ENCODE measurements at places on chromosomes 1 and 21.

DNA sequence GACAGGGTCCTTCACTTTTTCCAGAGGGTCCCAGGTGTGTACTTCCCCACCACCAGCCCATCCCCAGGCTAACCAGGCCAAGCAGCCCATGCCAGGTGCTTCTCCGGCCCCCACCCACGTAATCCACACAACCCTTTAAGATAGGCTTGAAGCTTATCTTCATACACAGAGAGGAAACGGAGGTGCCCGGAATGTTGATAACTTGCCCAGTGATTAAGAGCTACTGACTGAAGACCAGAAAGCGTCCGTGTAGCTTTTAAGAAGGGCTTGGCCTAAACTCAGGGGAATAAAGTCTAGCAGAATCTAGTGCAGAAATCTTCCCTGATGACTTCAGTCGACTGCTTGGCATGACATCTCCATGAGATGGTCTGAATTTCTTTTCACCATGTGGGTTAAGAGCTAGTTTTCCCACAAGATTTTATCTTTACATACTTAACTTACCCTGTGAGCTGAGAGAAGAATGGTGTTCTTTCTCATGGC, 138.7 kb downstream of the GALNT2 start:
- DNase-seq = no peak

DNA sequence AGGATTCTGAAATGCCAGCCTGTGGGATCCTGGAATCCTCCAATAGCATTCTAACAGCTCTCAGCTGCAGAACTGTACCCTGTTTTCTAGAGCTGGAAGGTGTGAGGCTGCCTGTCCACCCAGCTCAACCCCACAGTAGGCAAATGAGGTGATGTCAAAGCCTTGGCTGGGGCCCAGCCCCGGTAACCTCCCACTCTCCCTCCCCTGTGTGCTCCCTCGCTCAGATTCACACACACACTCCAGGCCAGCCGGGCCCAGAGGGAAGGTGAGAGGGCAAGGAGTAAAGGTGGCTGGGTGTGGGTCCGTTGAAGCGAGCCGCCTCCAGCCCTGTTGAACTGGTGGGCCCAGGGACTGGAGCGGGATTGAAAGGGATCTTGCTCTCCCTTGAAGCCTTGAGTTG, at the start of gene BSND:
BSND (plus strand) TSS at position 257 of the 400 bp plus-strand sequence. CDS start 254 bp downstream, outside the sequence.
- no peak for DNase-seq

GRCh38 chr1:89910780-89911179, 84.1 kb upstream of the ZNF326 start:
- DNase-seq = peak; percentile 50

DNA sequence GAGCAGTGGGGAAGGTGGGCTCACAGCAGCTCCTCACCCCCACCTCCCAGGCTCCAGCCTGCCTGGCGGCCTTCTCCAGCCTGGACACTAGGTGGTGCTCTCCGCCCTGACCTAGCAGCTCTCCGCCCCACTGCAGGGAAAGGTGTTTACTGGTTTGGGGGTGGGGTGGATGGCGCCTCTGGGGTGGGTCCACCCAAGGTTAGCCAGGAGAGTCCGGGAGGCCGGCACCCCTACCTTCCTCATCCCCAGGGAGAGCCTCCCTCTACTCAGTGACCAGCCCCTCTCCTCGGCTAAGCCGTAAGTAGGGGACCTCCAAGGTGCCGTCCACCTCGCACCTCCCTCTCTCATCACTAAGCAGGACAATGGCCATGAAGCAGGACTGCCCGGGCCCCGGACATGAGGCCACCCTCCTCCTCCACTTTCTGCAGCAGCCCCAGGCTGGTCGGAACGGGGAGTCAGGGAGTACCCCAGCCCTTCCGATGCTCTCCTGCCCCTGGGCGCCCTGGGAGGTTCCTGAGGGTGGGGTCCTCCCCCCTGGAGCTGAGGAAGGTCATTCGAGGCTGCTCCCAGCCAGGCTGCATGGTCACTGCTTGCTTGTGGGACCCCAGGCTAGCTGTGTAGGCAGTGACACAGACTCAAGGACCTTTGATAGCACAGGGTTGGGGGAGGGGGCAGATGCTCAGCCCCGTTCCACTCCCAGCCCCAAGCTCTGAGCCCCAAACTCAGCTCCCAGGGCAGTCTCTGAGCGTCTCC, 101.4 kb upstream of the VAMP3 start:
- no peak for DNase-seq

DNA sequence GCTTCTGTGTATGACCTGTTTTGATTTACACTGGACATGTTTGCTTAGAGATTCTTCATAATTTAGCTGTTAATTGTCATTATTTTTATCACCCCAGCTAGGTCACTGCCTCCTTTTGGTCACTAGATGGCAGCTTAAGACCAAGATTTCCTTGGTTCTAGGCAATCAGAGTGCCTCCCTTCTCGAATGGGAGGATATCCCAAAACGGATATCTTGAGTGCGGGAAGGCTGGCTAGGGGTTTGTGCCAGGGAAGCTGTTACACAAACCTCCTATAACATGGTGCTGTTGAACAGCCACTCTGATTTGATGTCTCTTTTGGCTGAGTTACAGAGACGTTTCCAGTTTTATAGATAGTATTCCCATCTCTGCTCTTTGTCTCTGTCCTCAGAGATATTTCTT, 283.5 kb downstream of the S1PR1 start:
- DNase-seq = peak; percentile 3

GRCh38 chr1:101200513-101200912, 36.3 kb upstream of the S1PR1 start:
- DNase-seq = peak; percentile 46

GRCh38 chr1:98047171-98047570, 126.3 kb upstream of the DPYD start:
- DNase-seq = no peak

GRCh38 chr1:206864939-206865671, at the start of gene IL20:
TSS of gene IL20 (plus strand) at chr1:206865623. CDS start at chr1:206865853, 230 bp downstream.
- DNase-seq = peak; percentile 69

DNA sequence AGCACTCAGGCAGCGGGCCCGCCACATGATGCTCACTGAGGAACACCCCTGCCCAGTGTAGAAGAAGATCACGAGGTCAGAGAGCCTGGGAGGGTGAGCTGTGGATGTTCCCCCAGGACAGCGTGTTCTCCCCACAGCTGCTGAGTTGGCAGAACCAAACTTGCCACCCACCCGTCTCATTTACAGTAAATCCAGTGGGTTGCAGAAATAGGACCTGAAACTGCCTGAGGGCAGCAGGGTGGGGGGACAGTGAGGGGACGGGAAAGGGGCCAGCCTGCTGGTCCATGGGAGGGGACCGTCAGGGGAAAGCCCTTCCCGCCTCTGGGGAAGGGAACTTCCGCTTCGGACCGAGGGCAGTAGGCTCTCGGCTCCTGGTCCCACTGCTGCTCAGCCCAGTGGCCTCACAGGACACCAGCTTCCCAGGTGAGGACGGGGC, at the start of gene C1QB:
C1QB (plus strand) TSS at position 356 of the 436 bp plus-strand sequence. CDS start 6,227 bp downstream, outside the sequence.
- DNase-seq = no peak

GRCh38 chr1:205319081-205320018, 2.2 kb downstream of the NUAK2 start:
- DNase-seq = peak; percentile 43

DNA sequence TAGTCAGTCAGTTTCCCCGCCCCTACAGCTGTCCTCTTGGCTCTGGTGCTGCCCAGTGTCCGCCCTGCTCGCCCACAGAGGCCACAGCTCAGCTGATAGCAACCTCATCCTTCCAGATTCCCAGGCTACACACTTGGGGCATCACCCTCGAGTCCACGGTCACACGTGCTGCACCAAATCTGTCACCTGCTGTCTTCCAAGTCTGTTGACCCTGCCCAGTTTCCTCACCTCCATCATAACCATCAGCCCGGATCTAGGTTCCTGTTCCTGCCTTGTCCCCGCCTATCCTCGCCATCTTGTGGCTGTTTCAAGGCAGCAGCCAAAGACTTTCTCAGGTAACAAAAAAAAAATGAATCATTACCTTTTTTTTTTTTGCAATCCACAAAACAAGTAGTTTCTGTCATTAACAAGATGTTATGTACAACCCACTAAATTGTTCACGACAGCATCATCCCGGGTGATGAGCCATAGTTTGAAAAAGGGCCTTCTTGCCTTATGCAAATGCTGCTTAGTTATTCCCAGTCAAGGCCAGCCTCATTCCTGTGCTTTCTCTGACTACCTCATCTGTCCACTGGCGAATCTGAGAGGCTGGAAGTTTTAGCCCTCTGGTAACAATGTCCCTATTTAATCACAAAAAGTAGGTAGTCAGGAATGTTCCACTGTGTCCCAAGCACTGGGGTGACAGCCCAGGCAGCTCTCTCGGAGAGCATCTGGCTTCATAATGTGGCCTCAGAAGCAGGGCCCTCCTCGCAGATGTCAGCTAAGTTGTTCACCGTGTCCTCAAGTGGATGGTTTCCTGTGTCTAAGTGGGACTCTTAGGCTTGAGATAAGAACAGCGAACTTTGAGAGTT, 4.9 kb upstream of the MIIP start:
- no peak for DNase-seq

DNA sequence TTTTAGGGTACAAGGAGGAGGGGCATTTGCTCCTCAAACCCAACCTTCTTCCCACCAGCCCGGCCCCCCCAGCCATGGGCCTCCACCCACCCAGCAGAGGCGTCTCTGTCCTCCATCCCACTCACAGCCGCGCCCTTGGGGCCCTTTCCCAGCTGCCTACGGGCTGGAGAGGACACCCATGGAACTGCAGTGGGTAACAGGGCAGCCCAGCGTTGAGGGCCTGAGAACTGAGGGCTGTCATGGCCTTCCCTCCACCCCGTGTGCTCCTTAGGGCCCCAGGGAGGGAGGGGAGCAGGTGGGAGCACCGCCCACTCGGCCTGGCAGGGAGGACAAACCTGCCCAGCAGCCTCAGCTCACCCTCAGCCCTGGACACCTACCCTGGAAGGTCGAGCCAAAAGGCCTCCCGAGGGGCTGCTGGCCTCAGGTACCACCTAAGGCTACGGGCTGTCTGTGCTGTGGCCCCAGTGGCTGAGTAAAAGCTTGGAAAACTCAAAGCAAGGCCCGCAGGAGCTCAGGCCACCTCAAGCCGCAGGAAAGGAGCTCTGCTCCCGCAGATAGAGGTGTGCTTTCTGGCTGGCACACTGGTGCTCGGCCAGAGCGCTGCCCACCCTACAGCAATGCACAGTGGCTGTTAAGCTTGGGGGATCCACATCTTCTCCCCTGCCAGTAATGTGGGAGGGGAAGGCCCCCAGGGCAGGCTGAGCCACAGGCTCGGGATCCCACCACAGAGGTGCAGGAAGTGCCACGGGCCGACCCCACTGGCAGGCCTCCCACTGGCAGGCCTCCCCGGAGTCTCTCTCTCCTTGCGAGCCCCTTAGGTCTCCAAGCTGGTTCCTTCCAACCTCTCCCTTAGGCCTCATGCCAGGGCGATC, 2.2 kb upstream of the ARHGEF16 start:
- DNase-seq = no peak

GRCh38 chr1:97562081-97562480, 358.8 kb downstream of the DPYD start:
- peak; percentile 25 for DNase-seq

DNA sequence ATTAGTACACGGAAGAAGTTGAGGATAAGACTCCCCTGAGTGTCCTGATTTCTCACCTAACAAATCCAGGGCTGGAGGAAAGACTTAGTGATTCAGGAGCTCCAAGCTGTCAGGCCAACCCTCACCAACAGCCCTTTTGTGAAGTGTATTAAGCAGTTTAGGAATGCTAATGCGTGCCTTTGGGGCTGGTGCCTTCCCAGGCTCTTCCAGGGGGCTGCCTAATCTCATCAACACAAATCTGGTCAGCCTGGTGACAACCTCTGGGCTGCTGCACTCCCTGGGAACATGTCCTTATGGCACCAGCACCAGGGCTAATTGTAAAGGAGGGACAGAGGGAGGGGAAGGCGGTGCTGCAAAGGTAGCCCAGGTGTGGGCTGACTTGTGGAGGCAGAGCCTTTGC, 15.5 kb downstream of the CSMD2 start:
- no peak for DNase-seq

- no peak for DNase-seq
Observed at GRCh38 chr1:20596106-20596505, 7.2 kb downstream of the CDA start.

DNA sequence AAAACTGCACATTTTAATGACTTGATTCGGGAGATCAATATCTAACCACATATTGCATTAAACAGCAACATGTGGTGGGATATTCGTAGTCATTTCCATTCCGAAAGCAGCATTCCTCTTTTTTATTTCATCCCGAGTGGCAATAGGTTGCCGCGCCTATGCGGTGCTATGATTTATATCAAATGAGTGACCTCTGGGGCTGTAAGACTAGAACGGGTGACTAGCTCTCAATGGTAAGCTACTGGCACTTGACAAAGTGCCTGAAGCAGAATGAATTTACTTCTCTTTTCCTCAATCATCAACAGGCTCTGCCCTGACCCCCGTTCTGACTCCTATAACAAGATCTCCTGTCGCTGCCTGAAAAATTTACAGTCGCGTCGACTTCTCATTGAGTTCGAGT, 162.3 kb downstream of the ZNF281 start:
- DNase-seq = no peak

DNA sequence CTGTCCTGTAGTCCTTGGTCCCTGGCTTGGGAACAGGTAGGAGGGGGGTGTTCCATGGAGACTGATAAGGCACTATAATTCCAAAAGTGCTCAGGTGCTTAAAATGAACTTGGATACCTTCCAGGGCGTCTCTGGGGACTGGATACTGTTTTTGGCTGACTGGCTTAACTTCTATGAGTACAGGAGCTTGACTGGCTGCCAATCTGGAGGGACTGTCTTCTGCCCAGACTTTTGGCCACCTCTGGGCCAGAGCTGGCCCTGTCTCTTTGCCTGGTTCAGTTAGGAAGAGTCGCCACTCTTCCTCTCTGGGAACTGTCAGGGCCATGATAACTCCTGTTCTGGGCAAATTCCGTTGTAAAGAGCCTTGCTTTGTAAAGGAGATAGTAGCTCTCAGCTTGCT, 407.0 kb downstream of the TGFB2 start:
- no peak for DNase-seq
